Hematopoietic multipotent progenitor cell treated with erythropoietin and hydrocortisone succinate and interleukin-3 and kit ligand, for 17 days (in vitro differentiated cells): ENCODE measurements at places on chromosomes 3 and 15.
A peak's percentile ranks its signal among the peaks of the same experiment; 100 is the strongest.

DNA sequence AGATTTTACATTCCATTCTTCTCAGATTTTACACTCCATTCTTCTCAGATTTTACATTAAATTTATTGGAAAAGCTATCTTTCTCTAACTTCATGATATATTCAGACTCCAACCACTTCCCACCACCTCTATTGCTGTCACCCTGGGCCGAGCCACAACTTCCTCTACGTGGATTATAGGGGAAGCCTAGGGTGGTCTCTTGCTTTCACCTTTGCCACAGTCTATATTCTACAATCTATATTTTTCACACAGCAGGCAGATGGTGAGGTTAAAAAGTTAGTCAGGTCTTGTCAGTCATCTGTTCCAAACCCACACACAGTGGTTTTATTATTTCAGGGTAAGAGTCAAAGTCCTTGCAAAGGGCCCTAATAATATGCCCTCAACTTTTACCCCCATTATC is 370.8 kb upstream of the SUCLG2 start:
- no peak for DNase-seq

DNA sequence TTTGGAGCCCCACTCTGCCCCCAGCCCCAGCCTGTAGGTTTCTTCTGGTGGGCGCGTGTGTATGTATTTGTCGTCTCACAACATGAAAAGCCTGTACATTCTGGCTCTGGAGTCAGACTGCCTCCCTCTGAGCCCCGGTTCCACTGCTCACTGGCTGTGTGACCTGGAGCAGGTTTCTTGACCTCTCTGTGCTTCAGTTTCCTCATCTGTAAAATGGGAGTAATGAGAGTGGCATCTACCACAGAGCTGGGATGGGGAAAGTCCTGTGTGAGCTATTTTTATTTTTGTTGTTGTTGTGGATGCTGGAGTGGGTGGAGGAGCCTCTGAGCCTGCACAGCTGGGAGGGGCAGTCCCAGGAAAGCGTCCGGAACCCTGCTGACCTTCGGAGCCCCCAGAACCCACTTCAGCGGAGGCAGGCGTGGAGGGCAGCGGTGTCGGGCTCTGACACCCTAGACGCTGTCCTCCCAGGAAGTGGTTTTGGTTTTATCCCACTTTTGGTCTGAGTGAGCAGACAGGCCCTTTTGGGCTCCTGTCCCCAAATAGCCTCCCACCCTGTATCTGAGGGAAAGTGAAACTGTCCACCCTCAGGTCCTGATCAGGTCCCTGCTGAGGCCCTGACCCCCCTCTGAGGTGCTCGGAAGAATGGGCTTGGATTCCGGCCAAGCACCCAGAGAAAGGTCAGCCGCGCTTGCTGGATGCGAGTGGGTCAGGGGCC is 103.5 kb downstream of the CHSY1 start:
- DNase-seq: no peak

- DNase-seq: no peak
Observed at GRCh38 chr3:76615719-76616118, 424.2 kb upstream of the ROBO2 start.

GRCh38 chr3:32780735-32781210 is 37.0 kb upstream of the TRIM71 start:
- no peak for DNase-seq

GRCh38 chr3:83426300-83426699 is 1532.5 kb upstream of the CADM2 start:
- no peak for DNase-seq

- no peak for DNase-seq
Observed at GRCh38 chr15:71434774-71435173, 319.5 kb downstream of the THSD4 start.

DNA sequence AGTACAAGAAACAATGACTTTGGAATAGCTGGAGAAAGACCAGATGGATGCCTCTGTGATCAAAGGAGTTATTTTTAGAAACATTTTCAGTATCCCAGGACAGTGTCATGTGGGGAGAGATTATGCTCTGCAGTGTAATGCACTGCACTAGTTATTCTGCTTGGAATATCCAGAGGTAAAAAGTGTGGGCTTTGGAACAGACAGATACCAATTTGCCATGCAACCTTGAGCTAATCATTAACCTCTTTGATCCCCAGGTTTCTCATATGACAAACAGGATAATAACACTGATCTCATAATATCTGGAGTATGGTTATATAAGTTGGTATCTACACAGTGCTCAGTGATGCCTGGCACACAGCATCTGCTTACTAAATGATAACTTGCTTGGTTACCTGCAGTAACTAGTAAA is 12.2 kb upstream of the SLC7A14 start:
- no peak for DNase-seq

DNA sequence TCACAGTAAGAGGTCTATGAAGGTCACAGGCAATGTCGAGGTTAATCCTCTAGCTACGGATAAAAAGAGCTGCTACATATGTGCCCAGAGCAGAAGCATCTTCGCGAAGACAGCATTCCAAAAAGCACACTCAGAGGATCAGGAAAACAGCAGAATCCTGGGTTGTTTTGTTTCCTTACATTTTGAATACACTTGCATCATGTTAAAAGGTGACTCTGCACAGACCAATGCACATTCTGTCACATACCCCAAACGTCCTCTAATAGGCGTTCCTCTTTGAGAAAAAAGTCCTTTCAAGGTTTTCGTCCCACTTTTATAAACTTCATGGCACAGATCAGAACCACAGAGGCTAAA is 52.7 kb downstream of the VGLL4 start:
- no peak for DNase-seq

DNA sequence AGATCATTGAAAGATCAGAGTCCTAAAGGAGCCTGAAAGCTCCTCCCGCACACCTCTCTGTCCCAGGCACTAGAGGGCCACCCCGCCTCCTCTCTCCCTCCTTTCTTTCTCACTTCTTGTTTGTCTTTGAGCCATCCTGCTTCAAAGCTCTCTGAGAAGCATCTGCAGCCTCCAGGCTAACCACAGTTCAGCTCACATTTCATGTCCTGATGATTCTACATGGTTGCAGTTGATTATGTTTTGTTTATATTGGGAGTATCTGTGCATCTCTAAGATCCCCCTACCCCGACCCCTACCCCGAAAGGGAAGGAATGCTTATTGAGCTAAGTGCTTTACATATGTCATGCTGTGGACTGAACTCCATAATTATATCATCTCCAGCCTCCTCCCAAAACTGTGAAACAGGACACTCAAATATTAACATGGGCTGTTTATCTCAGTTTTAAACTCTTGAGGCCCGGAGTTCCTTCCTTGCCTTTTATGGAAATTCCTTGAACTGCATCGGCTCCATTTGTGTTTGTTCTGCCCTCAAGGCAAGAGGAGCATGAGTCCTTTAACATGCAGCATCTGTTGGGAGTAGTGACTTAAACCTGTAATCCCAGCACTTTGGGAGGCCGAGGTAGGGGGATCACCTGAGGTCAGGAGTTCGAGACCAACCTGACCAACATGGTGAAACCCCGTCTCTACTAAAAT is 30.9 kb downstream of the MGLL start:
- DNase-seq: no peak

- no peak for DNase-seq
Observed at GRCh38 chr3:162130582-162130981, 634.0 kb downstream of the OTOL1 start.

GRCh38 chr3:174243171-174243570 is 616.0 kb upstream of the NAALADL2 start:
- no peak for DNase-seq

DNA sequence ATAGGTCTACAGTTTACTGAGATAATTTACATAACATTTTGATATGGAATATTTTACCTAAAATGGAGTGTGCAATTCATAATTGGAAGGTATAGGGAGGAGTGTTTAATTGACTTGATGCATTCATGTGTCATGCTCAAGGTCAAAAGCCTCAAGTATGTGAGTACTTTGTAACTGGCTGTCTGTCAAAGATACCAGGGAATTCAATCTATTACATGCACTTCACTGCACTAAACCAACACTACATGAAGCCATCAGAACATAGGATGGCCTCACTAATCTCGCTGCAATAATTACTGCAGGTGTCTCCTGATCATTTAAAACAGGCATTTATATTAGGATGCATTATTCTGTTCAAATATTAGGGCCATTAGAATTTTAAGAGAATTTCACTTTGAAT is 367.2 kb downstream of the CNTN4 start:
- DNase-seq: no peak

DNA sequence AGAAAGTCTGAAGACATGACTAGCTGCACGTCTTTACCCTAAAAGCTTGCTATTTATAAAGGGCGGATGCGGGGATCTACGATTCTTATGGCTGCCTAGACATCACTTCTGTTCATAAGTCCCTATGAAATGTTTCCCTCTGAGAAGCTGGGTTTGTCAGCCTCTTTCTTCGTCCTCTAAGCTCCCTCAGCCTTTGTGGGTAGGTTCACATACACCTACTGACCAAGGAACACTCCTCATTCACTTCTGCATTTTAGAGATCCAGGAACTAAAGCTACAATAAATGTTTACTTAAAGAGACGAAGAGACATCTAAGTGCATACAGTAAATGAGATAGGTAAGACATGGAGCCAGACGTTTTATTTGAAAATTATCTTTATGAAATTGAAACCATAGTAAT is 16.7 kb upstream of the RAMAC start:
- DNase-seq: no peak

DNA sequence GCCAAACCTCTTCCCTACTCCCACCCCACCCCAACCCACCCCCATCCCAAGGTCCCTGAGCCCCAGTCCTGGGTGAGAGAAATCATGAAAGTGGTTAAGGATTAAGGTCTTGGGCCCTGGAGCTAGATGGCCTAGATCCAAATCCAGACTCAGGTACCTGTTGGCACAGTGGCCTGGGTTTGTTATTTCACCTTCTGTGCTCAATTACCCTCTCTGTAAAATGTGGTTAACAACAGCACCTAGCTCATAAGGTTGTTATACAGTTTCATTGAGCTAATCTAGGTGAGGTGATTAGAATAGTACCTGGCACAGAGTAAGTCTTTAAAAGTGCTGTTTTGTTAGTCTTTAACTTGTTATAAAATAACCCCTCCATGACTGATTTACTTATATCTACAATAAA is 6.4 kb upstream of the SNUPN start:
- DNase-seq: no peak

DNA sequence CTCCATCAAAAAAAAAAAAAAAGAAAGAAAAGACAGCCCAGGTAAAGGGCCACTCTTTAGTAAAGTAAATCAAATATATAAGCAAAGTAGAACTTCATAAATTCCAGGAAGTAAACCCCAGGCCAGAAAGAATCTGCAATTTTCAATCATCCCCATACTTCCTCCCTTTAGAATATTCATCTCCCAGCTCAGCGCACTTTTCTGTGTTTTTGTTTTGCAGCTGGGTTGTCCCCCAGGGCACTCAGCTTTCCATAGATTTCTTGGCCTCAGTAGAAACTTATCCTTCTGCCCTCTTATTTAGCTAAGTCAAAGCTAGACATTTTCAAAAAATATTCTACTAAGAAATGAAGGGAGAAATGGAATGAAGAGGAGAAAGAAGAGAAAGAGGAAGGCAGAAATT is 24.0 kb upstream of the SPRED1 start:
- DNase-seq: no peak

DNA sequence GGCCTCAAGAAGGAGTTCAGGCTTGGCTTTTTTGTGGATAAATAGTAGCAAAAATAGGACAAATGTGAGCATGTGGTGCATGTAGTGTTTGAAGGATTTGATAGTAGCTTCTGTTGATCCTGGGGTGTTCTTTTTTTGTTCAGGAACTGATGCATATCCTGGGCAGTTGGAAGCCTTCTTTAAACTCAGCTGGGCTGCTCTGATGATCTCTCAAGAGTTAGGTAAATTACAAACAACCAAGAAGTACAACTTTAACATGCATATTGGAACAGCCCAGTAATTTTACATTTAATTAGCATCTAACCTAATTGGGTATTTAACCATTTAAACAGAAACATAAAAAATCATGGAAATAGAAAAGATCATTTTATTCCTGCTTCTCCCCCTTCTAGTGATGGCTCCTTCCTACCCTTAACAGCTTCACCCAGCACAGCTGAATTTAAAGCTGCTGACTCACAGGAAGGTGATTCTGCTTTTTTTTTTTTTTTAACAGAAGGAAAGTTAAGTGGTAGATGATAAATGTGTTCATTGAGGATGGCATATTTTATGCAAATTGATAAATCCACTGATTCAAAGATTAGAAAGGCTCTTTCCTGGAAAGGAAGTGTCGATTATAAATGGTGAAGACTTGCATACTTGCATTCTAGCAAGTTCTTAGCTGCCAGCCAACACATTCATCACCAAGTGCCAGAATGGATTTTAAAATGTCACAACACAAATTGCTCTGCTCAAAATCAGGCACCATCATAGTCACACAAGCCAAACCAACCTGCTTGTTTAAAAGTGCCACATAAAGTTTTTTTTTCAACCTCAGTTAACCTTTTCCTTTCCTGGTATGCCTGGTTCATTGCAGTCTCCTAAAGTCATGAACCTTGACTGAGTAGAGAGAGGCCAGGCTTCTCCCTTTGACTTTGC is 20.0 kb downstream of the SLC35G2 start:
- peak; percentile 19 for DNase-seq

- DNase-seq: no peak
Observed at GRCh38 chr15:99412626-99413025, 153.2 kb upstream of the MEF2A start.

DNA sequence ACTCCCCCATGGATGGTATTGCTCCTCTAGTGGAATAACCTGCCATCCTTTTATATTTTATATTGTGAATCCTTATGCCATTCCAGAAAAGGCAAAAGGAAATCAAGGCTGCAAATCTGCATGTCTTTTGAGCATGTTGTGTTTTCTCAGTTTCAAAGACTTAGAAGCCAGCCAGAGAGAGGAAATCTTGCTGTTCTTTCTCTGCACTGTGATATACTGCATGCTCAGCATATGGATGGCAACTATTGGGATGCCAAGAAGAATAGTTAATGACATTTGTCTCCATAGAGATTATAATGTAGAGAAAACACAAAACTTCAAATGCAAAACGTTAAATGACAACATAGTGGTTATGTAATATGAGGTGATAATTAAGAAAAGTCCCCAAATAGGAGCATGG is 106.0 kb upstream of the NUDT16 start:
- DNase-seq: no peak

DNA sequence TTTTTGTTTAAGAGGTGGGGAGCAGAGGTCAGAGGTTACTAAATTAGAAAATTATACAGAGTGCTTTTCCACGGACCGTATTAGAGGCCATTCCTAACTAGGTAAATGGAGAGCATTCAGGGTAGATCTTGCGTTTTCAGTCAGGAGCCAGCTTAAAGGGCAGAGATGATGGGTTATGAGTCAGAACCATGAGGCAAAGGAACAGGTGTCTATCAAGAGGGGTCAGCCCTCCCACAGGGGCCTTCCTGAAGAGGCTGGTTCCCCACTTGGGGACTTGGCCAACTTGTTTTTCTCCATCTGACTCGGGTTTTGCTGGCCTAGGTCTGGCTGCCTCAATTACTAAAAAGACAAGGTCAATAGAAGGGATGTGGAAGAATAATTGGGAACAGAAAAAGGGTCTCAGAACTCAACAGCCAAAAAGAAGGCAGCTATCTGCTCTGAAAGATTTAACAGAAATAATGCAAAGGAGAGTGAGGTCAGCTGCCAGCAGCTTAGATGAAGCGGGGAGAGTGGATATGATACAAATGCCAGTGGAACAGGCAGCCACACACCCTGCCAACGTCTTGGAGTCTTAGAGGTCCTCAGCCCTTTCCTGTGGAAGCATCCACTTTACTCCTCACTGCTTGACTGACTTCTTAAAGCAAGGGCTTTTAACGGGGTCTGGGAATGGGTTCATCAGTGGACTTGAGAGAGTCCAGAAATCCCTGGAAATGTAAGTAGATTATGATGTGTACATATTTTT is 17.6 kb downstream of the MTMR14 start:
- DNase-seq: no peak
